ENCODE measurements at places on chromosomes 13 and 19. TPM values are rescaled to one million over a fixed set of nuclear protein-coding genes. Genes with fewer than 3 reads are reported as not detected.

VASP gene
- total RNA-seq: 190 TPM

NBEA gene
- 6.6 TPM for total RNA-seq

ZNF253 gene
- total RNA-seq: 10.4 TPM

ZNF98 gene
- total RNA-seq: not detected

CEACAM7 gene
- total RNA-seq: not detected

- no peak overlapping the region for H3K27ac ChIP-seq
- H3K4me1 ChIP-seq: no peaks in the 10 kb centered on the region
- H3K27me3 ChIP-seq: no peaks in the 10 kb centered on the region
- DNase-seq: no peak
- H3K4me3 ChIP-seq: no peak overlapping the region
Measured at GRCh38 chr19:48081106-48081505, 29.5 kb downstream of the PLA2G4C start.

GRCh38 chr19:42555317-42555716, 27.0 kb upstream of the CEACAM1 start:
- H3K4me3 ChIP-seq: no peak overlapping the region
- no peak for DNase-seq
- peaks cover 6% of the 10 kb centered on the region for H3K27me3 ChIP-seq
- H3K36me3 ChIP-seq: no peaks in the 10 kb centered on the region
- H3K4me1 ChIP-seq: peaks cover 7% of the 10 kb centered on the region

DNA sequence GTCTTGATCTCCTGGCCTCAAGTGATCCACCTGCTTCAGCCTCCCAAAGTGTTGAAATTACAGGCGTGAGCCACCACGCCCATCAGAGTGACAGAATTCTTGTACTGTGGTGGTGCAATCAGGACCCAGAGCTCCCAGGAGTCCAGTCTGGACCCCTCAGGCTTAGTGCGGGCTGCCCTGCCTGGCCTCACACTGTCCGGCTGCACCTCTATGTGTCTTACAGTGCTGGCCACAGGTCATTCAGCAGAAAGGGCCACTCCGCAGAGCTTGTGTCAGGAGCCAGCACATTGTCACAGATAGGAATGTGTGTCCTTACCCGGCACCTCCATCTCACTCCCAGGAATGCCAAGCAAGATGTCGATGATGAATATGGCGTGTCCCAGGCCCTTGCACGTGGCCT, 49.2 kb downstream of the SMARCA4 start:
- no peaks in the 10 kb centered on the region for H3K27me3 ChIP-seq
- no peak overlapping the region for H3K4me3 ChIP-seq
- no peak overlapping the region for H3K27ac ChIP-seq
- H3K4me1 ChIP-seq: no peaks in the 10 kb centered on the region
- DNase-seq: no peak

DNA sequence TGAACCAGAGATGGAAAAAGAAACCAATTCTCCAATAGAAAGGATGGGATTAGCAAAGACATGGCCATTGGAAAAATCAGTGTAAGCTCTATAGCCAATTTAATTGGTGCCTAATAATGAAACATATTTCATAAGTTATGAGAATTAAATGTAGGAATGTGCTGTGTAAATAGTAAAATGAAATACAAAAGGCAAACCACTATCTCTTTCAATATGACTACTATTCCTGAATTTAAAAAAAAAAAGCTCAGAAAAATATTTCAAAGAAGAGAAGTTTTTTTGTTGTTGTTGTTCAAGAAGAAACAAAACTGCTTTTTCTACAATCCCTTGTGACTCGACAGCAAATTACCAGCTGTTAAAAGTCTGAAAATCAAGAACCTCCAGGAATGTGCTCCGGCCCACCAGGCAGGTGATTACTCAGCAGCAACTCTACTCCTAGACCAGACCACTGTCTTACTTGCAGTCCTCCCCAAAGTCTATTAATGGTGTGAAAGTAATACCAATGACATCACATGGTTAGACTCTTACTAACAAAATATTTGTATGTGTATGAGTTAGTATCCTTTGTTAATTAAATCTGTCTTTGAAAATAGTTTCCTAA, 362.4 kb downstream of the KCTD12 start:
- no peaks in the 10 kb centered on the region for H3K27me3 ChIP-seq
- H3K27ac ChIP-seq: no peak overlapping the region
- no peaks in the 10 kb centered on the region for H3K36me3 ChIP-seq
- no peak for DNase-seq
- H3K4me3 ChIP-seq: no peak overlapping the region

- no peak overlapping the region for H3K4me3 ChIP-seq
- no peak overlapping the region for H3K27ac ChIP-seq
- H3K4me1 ChIP-seq: peaks cover 33% of the 10 kb centered on the region
- H3K36me3 ChIP-seq: no peaks in the 10 kb centered on the region
Measured at GRCh38 chr13:51805925-51806324, 2.0 kb upstream of the DHRS12 start.

DNA sequence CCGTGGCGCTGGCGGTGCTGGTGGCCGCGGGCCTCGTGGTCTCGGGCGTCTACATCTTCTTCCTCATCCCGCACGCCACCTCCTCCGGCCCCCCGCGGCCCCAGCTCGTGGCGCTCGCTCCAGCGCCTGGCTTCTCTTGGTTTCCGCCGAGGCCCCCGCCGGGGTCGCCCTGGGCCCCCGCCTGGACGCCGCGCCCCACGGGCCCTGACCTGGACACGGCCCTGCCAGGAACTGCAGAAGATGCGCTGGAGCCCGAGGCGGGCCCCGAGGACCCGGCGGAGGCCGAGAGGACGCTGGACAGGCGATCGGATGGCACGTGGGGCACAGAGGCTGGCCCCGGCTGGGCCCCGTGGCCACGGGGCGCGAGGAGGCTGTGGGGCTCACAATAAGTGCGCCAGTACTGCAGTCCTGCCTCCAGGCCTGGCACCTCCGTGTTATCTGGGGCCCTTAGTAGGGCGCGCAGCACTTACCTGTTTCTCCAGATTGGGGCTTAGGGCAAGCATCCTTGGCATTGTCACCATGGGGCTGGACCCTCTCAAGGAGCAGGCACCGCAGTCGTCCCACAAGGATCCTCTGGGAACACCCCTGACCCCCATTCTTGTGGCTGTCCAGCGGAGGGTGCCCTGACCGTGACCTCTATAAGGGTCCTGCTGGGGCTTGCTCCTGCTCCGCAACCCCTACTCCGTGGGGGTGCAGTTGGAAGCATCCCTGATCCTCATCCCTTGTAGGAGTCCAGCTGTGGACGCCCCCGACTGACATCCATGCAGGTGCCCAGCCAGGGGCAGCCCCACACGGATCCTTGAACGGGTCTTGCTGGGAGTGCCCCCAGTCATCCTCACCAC, 1.5 kb downstream of the RNF225 start:
- H3K4me1 ChIP-seq: peaks cover 12% of the 10 kb centered on the region
- DNase-seq: no peak
- no peak overlapping the region for H3K27ac ChIP-seq
- H3K4me3 ChIP-seq: no peak overlapping the region
- H3K27me3 ChIP-seq: peaks cover 18% of the 10 kb centered on the region
- peaks cover 33% of the 10 kb centered on the region for H3K36me3 ChIP-seq

DNA sequence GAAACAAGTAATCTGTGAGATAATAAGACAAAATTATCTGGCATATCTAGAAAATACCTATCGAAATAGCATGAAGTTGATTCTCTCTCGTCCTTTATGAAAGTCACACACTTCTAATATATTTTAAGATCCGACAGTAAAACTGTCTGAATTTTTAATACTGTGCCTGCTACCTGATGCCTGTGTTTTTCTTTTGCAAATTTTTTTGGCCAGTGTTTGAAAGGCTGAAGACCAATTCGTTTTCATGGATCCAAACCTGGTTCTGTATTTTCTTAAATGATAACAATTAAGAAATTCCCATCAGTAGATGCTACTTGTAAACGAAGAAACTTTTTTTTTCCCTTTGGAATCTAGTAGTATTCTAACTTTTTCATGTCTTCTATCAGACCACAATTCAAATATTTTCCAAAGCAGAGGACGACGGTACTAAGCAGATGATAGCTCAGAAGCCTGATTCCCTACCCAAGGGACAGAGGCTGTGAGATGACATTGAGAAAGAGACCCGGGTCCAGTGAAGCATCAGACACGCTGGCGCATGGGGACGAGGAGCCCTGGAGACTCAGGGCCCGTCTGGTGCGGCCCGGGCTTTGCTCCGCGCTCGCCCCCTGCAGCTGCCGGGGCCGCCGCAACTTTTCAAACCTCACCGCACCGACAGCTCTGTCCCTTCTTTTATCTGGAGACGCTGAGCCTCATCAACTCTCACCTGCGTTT, 49.5 kb upstream of the PABPC3 start:
- no peak for DNase-seq
- H3K27ac ChIP-seq: no peak overlapping the region
- H3K27me3 ChIP-seq: peaks cover 59% of the 10 kb centered on the region
- peaks cover 6% of the 10 kb centered on the region for H3K4me1 ChIP-seq

DNA sequence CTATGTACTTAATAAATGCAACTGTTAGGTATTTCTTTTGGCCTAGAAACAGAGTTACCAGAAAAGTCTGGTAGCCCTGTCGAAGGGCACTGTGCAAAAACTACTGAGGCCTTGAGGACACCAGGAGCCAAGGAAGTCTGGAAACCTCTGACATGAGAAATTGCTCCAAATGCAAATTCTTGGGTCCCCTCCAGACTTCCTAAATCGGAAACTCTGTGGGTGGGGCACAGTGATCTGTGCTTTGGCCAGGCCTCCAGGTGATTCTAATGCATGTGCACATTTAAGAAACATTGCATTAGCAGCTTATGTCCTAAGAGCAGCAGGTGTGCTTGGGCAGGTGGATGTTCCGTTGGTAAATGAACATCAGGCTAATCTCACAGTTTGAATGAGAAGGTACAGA, 50.0 kb downstream of the STARD13 start:
- peak overlapping the region; percentile 46 for H3K27ac ChIP-seq
- no peaks in the 10 kb centered on the region for H3K27me3 ChIP-seq
- H3K4me3 ChIP-seq: no peak overlapping the region
- H3K36me3 ChIP-seq: no peaks in the 10 kb centered on the region

DNA sequence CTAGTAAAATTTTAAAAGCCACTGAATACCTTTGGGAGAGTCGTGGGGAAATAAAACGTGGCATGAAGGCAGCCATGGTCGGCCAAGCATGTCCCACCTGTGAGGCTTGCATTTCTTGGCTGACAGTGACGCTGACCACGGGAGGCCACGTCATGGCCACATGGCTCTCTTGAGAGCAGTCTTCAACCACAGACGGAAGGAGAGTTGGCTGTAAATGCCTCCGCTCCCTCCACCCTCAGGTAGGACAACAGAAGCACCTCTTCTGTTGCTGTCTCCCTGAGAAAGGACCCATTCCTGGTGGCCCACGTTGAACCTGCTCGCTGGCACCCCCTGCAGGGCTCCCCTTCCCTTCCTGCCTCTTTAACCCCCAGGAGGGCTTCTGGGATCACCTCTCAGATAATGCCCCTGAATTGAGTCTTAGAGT, 10.6 kb upstream of the LRRC25 start:
- no peaks in the 10 kb centered on the region for H3K27me3 ChIP-seq
- no peak overlapping the region for H3K27ac ChIP-seq
- H3K4me3 ChIP-seq: no peak overlapping the region
- no peaks in the 10 kb centered on the region for H3K36me3 ChIP-seq
- DNase-seq: peak; percentile 75

- H3K27me3 ChIP-seq: no peaks in the 10 kb centered on the region
- DNase-seq: no peak
- H3K36me3 ChIP-seq: no peaks in the 10 kb centered on the region
- H3K4me1 ChIP-seq: no peaks in the 10 kb centered on the region
- no peak overlapping the region for H3K27ac ChIP-seq
- no peak overlapping the region for H3K4me3 ChIP-seq
Measured at GRCh38 chr13:63481334-63481733, 2065.7 kb upstream of the PCDH20 start.

- no peak for DNase-seq
- H3K27ac ChIP-seq: no peak overlapping the region
- no peaks in the 10 kb centered on the region for H3K27me3 ChIP-seq
Measured at GRCh38 chr19:18580311-18580710, 8.3 kb upstream of the REX1BD start.

GRCh38 chr13:20616059-20616797, 49.3 kb downstream of the IFT88 start:
- H3K4me1 ChIP-seq: no peaks in the 10 kb centered on the region
- no peak overlapping the region for H3K27ac ChIP-seq
- DNase-seq: no peak
- H3K36me3 ChIP-seq: peaks cover 6% of the 10 kb centered on the region

- H3K36me3 ChIP-seq: no peaks in the 10 kb centered on the region
- no peak for DNase-seq
- no peak overlapping the region for H3K4me3 ChIP-seq
- no peak overlapping the region for H3K27ac ChIP-seq
- no peaks in the 10 kb centered on the region for H3K27me3 ChIP-seq
- peaks cover 5% of the 10 kb centered on the region for H3K4me1 ChIP-seq
Measured at GRCh38 chr13:50979187-50979586, 69.6 kb downstream of the RNASEH2B start.

DNA sequence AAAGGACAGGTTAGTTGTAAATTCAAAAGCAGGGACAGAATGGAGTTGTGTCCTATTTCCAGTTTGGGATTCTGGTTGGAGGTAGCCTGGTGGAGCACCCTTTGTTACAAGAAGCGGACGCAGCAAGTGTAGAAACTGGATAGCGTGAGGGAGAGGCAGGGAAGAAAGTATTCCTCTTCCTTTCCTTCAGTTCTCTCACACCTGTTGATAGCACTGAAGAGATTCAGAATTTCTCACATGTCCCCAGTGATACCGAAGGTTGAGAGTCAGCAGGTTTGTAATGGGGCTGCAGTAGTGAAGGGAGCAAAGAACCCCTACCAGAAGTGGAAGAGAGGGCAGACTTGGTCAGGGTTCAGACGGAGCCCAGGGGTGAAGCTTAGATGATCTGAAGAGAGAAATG, 399.2 kb downstream of the SPRY2 start:
- no peaks in the 10 kb centered on the region for H3K27me3 ChIP-seq
- no peaks in the 10 kb centered on the region for H3K4me1 ChIP-seq
- H3K4me3 ChIP-seq: no peak overlapping the region
- DNase-seq: no peak
- no peak overlapping the region for H3K27ac ChIP-seq

GRCh38 chr13:21020176-21020575, 41.2 kb downstream of the LATS2 start:
- no peaks in the 10 kb centered on the region for H3K27me3 ChIP-seq
- H3K27ac ChIP-seq: no peak overlapping the region
- H3K4me1 ChIP-seq: peaks cover 59% of the 10 kb centered on the region
- DNase-seq: no peak
- no peak overlapping the region for H3K4me3 ChIP-seq

- peaks cover 73% of the 10 kb centered on the region for H3K27me3 ChIP-seq
- DNase-seq: no peak
- H3K4me3 ChIP-seq: no peak overlapping the region
- H3K27ac ChIP-seq: no peak overlapping the region
- H3K4me1 ChIP-seq: peaks cover 13% of the 10 kb centered on the region
Measured at GRCh38 chr19:35860436-35860817, 3.7 kb downstream of the KIRREL2 start.

DNA sequence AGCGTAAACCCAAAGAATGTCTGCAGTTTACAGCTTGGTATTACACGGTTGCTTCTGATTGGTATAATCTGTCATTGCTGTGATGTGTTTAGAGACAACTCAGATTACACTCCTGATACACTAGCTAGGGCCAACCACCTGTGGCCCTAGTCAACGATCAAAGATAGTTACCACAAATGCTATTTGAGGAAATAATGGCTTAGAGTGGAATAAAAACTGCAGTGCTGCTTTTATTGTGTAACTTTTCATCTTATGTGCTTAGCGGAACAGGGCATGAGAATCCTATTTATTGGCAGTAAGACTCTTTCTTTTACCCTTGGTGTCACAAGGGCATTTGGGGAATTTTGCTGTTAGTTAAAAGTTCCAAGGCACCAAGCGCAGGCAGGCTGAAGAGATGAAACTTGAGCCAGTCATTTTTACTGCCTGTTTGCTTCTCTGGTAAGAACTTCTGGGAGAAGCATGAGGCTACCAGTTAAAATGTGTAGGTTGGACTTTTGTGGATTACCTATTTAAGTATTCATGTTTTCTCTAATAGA, 363.3 kb downstream of the KCNRG start:
- no peaks in the 10 kb centered on the region for H3K4me1 ChIP-seq
- DNase-seq: no peak
- no peaks in the 10 kb centered on the region for H3K27me3 ChIP-seq
- no peak overlapping the region for H3K4me3 ChIP-seq
- H3K27ac ChIP-seq: no peak overlapping the region
